ENCODE measurements at places on chromosomes 16 and 17.

- DNase-seq = peak; percentile 61
These were observed 1.3 kb downstream of the TUBB3 start for GRCh38 chr16:89924297-89924924.

DNA sequence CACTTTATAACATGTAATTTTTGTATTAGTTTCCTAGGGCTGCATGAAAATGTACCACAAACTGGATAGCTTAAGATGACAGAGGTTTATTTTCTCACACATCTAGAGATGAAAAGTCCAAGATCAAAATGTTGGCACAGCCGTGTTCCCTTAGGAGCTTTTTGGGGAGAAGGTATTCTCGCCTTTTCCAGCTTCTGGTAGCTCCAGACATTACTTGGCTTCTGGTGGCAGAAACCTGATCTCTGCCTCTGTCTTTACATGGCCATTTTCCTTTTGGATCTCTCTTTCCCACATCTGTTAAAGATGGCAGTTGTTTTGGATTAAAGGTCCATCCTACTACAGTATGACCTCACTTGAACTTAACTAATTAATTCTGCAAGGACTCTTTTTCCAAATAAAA is 885.7 kb upstream of the CDH8 start:
- DNase-seq = no peak

- no peak for DNase-seq
These were observed 124.6 kb downstream of the C16orf95 start for GRCh38 chr16:87192452-87193073.

DNA sequence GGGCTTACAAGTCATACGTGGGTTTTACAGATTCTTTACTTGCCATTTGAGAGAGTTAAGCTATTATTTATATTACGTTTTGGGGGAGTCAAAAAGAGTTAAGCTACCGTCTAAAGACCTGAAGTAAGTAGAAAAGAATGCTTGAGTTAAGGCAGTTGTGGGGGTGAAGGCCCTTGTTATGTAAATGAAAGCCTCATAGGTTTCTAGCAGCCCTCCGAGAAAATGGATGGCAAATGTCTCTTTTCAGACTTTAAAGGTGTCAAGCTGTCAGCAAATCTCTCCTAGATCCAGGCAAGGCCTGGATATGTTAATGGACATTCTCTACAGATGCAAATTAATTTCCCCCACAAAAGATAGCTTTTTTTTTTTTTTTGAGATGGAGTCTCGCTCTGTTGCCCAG is 7.2 kb upstream of the EIF4A3 start:
- DNase-seq = no peak

DNA sequence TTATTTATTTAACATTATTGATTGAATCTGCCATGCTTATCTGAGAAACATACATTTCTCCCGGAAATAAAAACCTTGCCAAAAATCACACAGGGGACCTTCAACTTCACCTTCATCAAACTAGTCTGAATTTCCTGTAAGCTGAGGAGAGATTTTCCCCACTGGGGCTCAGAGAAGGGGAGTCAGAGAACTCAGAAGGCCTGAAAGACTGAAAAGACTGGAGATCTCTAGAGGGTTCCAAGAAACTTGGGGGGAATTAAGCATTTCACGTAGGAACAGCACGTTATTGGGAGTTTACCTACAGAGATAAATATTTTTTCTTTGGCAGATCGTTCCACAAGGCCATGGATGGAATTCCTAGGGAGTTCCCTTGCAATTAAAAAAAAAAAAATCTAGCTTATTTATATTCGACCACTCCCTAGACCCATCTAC is 528 bp upstream of the NOL11 start:
- no peak for DNase-seq

GRCh38 chr16:51147776-51148677 is 3.0 kb downstream of the SALL1 start:
- DNase-seq = no peak

DNA sequence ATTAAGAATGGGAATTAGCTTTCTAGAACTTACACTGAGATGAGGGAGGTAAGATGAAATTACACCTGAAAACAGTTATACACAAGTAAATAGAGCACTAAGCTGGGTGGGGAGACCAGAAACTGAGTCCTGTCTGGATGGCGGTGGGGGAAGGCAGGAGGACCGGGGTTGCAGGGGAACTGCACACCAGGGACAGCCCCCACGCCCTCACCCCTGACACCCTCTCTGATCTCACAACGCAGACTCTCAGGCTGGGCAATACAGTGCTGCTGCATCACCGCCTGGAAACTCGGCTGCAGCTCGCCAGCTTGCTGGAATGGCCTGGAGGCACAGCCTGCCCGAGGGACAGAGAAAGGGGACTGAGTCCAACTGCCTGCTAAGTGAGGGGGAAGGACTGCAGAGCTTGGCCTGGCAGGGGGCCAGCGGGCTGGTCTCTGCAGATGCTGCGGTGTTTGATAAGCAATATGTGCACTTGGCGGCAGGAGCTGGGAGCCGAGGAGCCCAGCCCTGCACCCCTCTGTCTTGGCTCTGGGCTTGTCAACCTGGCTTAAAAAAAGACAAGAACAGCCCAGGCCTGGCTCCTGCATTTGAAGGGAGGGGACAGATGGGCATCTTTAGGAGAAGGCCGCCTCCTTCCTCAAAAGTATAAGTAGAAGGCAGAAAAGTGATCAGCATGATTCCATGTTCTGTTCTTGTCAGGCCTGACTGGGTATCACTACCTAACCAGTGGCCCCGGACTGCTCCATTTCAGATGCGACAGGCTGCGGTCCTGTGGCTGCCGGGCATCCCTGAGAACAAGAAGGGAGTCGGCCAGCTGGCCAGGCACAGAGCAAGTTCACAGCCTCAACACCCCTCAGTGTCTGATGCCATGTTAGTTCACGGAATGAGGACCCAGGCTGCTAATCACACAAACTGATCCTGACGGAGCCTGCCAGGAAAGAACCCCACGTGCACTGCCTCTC is 30.2 kb downstream of the SPHK1 start:
- peak; percentile 38 for DNase-seq

DNA sequence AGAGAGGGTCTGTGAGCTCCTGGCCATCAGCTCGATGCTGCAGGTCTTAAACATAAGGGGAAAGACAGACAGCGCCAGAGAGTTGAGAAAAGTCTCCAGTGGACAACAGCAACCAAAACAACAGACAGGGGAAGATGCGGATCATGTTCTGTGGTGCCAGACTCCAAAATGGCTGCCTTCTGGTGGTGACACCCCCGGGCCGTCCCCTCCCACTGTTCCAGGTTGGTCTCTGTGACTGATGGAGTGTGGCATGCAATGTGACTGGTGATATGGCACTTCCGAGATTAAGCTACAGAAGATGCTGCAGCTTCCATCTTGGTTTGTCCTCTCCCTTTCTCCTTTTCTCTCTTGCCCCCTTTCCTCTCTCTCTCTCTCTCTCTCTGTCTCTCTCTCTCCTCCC is 40.4 kb upstream of the RBFOX3 start:
- DNase-seq = no peak

- no peak for DNase-seq
These were observed at the start of gene CASKIN1 for GRCh38 chr16:2196162-2196980. Gene CASKIN1 (minus strand): TSS chr16:2196605. CDS start chr16:2196432, 173 bp downstream.
